ENCODE measurements at places on chromosomes 13 and 19.

DNA sequence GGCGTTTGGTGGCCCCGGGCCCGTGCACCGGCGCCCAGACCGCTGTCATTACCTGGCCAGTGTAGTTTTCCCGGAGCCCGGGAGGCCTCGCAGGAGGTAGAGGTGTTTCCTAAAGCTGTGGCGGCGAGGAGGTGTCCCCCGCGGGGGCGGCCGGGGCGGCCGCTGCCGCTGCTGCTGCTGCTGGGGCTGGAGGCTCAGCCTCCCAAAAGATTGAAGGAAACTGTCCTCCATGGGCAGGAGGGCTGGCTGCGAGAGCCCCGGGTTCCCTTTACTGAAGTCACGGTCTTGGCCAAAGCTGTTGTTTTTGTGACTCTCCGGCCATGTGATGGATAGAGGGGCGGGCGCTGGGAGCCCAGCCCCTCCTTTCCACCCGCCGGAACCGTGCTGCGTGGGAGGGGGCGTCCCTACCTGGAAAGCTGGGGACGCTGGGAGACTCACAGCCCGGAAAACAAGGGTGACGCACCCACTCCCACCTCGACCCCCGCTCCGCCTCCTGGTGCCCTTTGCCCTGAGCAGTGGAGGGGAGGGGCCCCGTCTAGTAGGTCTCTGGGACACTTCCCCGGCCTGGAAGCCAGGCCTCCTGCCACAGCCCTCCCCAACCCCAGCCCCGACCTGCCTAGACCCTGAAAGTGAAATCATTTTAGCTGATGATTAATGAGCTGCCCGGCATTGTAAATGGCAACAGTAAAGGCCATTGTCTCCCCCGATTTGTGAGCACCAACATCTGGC lies at the start of gene N4BP2L1:
TSS of gene N4BP2L1 (minus strand) at position 279 of the 729 bp plus-strand sequence. CDS start at position 231, 48 bp downstream.
- peak; percentile 82 for DNase-seq

GRCh38 chr13:108033800-108034707 lies 181.3 kb downstream of the LIG4 start:
- no peak for DNase-seq

DNA sequence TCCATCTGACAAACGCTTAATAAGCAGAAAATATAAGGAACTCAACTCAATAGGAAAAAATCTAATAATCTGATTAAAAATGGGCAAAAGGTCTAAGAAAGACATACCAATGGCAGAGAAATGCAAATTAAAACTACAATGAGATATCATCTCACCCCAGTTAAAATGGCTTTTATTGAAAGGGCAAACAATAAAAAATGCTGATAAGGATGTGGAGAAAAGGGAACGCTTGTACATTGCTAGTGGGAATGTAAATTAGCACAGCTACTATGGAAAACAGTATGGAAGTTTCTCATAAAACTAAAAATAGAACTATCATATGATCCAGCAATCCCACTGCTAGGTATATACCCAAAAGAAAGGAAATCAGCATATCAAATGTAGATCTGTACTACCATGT lies 508.8 kb upstream of the GPC6 start:
- no peak for DNase-seq

- peak; percentile 56 for DNase-seq
Measured at GRCh38 chr13:32031025-32031814, at the start of gene FRY. Gene FRY (plus strand): TSS chr13:32031774. CDS start chr13:32031796, 22 bp downstream.

GRCh38 chr19:2246801-2247361 lies 2.2 kb upstream of the AMH start:
- no peak for DNase-seq

GRCh38 chr19:45667620-45668341 lies at the start of gene GIPR:
Gene GIPR (plus strand): TSS chr19:45668221. CDS start chr19:45669521, 1,300 bp downstream.
- DNase-seq, result no peak

GRCh38 chr13:20161275-20161950 lies 561 bp upstream of the GJA3 start:
- DNase-seq, result no peak

DNA sequence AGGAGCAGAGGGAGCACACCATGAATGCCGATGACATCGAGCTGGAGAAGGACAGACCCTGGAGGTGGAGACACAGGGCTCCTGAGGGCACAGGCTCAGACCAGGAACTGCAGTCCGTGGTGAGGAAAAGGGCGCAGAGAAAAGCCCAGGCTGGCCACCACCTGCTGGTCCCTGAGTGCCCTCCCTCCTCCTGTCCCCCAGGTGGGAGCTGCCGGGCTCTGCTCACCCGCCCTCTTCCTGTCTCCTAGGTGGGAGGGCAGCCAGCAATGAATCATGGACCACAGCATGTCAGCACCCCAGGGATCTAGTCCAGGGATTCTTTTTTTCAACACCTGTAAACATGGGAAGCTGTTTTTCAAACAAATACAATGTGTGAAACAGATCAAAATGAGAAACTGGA lies 94.6 kb upstream of the ARHGEF7 start:
- no peak for DNase-seq

All from nucleus accumbens (tissue), 56 donors.